ENCODE measurements at places on chromosomes 11 and 22. TPM values are rescaled to one million over a fixed set of nuclear protein-coding genes. Genes with fewer than 3 reads are reported as not detected.

The KCNC1 gene
- polyA plus RNA-seq, result 1.1 TPM

The CBX6 gene
- polyA plus RNA-seq, result 45.2 TPM

The NEFH gene
- 7.7 TPM for polyA plus RNA-seq

The ANO9 gene
- 11.2 TPM for polyA plus RNA-seq

The OTOG gene
- 0.13 TPM for polyA plus RNA-seq

The BIRC2 gene
- 78.2 TPM for polyA plus RNA-seq

The PHOX2A gene
- not detected for polyA plus RNA-seq

The RIBC2 gene
- 7.0 TPM for polyA plus RNA-seq

The TRIM48 gene
- not detected for polyA plus RNA-seq

The P2RX6 gene
- polyA plus RNA-seq, result 2.4 TPM

The OR8G5 gene
- not detected for polyA plus RNA-seq

The SLC22A8 gene
- 60.6 TPM for polyA plus RNA-seq

The SCGB1A1 gene
- polyA plus RNA-seq, result not detected

The SYT13 gene
- 10.5 TPM for polyA plus RNA-seq

The C11orf65 gene
- polyA plus RNA-seq, result 3.4 TPM
